ENCODE measurements at places on chromosomes 11 and 22.

DNA sequence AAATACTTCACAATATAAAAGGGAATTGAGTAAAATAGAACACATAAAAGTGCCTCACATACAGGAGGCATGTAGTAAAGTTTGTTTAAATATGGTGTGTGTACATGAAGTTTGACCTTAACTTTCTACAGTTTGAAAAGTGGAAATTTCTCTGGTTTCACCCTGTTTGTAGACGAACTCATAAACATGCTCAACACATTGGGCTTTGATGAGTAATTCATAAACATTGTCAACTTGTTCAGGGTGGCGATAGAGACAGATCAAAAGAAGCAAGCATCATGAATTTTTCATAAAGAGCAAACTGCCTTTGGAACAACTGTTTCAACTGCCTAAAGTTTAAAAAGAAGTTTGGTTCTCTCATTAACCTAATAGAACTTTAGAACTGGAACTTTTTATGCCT, 9.1 kb downstream of the SLN start:
- peak; percentile 17 for DNase-seq

GRCh38 chr11:90722552-90723190, 499.8 kb upstream of the CHORDC1 start:
- no peak for DNase-seq

GRCh38 chr11:36153551-36153950, 135.7 kb downstream of the COMMD9 start:
- no peak for DNase-seq

DNA sequence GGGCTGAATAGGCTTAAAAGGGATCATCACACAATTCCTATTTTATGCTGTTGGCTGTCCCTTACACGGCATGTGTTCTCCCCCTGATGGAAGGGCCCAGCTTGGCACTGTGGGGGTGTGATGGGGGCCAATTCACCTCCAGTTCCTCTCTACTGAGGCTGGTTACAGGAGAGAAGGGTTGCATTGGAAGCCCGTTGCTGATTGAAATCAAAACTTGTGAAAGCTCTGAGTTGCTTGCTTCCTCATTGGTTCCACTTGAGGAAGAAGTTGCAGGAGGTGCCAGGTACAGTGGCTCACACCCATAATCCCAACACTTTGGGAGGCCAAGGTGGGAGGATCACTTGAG, 13.3 kb upstream of the PRG2 start:
- no peak for DNase-seq

- peak; percentile 25 for DNase-seq
Measured at GRCh38 chr11:103359216-103359615, 250.0 kb downstream of the DYNC2H1 start.

DNA sequence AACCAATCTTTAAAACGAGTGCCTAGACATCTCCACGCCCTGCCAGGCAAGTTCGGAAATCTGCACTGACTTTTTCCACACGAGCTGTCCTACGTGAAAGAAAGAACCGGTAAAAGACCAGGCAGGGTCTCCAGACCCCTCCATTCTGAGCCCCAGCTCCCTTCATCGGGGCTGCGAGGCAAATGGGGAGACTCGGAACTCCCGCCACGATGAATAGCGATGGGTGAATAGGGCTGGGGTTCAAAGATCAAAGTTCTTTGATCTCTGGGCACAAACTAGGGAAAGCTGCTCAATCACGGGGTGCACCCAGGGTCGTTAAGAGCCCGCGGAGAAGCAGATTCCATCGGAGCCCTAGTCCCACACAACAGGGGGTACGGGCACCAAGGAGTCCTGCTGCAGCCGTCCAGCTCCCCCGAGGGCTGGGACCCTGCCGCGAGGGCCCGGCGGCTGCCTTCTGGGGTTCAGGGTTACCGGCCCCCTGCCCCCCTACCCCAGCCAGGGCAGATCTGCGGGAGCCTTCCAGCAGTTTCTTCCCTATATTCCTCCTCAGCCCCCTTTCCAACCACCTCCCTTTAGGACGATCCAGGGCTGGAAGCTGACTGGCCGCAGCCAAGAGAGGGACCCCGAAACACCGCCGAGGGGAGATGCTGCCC, 1.1 kb downstream of the LRP4 start:
- DNase-seq: no peak

GRCh38 chr11:74634537-74634936, 42.2 kb downstream of the POLD3 start:
- DNase-seq: peak; percentile 31

DNA sequence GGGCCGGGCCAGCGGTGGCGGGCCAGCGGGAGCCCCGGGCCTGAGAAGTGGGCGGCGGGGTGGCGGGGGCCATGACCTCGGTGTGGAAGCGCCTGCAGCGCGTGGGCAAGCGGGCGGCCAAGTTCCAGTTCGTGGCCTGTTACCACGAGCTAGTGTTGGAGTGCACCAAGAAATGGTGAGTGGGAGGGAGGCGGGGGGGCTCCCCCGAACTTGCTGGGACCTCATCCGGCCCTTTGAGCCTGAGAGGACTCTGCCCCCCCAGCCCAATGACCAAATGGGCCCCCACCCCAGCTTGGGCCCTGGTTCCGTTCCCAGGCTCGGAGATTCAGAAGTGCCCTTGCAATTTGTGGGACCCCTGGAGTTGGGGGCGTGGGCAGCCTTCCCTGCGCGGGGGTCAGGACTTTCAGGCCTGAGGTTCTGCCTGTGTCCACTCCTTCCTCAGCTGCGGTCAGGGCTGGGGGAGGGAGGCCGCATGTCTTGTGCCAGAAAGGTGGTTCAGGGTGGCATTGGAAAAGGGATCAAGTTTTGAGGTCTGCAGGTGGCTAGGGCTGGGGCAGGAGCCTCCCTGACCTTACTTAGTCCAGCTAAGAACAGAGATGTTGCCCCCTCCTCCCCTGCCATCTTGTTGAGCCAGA, 496 bp downstream of the EHBP1L1 start:
- no peak for DNase-seq

- peak; percentile 83 for DNase-seq
Measured at GRCh38 chr11:72041364-72042063, 38.8 kb downstream of the NUMA1 start.

GRCh38 chr22:46737105-46737975, 712 bp downstream of the CERK start:
- DNase-seq: no peak

- no peak for DNase-seq
Measured at GRCh38 chr22:45581549-45582080, 78.9 kb downstream of the FBLN1 start.

DNA sequence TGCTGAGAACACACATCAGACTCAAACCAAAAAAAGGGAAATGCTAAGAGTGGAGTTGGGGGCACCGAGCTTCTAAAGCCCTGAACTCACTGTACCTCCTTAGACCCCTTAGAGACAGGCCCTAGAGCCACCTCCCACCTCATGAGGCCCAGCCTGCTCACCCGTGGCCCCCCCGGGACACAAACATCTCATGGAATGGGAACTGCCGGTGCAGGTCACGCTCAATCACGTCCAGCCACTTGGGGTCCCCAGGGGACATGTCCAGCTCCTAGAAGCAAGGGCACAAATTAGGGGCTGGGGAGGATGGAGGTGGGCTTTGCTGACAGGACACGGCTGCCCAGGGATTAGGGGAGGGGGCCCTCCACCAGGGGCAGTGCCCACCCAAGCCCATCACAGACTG, 6.3 kb upstream of the CASTOR1 start:
- no peak for DNase-seq

DNA sequence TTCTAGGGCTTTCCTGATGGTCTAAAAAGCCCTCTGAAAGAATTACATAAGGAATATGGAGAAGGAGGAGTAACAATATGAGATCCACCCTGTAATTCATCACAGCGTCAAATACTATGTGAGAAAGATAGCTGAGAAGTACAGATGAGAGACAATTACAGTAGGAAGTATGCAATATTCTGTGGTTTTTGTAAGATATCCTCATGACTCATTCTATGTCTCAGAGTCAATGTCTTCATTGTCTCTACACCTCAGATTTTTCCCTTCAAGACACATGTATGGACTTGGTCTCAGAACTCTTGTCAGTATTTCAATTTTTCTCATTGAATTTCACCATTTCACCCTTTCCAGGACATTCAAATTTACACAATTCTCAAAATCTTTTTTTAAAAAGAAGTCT, 343.3 kb upstream of the CTSC start:
- peak; percentile 12 for DNase-seq

- DNase-seq: no peak
Measured at GRCh38 chr22:24091551-24092420, 80.7 kb downstream of the CABIN1 start.

DNA sequence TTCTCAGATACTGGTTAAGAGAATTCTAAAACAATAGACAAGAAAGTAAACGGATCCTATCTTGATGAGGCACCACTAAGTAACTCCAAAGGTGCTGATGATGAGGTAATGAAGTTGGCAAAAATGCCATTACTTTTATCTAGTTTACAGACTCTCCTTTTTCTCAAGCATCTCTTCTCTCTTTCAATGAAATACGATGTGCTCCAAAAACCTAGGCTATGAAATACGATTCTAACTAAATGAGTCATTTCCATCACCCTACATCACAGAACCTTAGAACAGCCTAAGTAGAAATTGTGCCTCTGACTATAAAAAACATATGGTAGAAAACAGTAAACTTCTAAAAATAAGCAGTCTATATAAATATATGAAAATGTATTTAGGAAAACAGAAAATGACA, 58.9 kb upstream of the ARHGAP32 start:
- DNase-seq: peak; percentile 10

GRCh38 chr11:45909594-45910475, 2.8 kb upstream of the FREY1 start:
- DNase-seq: no peak

DNA sequence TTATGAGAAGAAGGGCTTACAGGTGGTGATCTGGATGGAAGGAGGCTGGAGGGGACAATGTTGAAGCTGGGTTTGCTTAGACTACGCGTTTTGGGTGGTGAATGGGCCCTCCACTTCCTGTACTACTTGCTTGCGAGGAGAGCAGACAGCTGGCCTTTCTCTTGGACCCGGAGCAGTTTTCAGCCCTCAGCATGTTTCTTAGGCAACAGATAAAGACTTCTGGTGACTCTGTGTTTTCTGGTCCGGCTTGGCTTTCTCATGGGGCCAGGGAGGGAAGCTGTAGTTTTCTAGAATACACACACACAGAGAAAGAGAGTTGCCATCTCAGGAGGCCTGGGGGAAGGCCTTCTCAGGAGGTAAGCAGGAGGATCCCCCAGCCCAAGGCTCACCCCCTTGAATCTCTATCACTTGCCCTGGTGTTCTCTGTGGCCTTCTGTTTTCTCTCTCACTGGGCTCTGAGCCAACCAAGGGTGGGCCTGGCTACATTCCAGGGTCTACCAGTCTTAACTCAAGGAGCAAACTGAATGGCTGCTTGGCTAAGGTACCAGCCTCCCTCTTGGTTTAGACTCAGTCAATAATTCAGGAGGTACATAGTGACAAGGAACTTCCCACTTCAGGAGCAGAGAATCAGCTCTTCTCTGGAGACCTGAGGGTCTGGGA, 2.4 kb downstream of the CCS start:
- DNase-seq: peak; percentile 15

GRCh38 chr11:47127213-47127612, 49.5 kb downstream of the ARFGAP2 start:
- DNase-seq: no peak

- no peak for DNase-seq
Measured at GRCh38 chr22:39242595-39243438, 2.0 kb downstream of the PDGFB start.

GRCh38 chr11:124123622-124124021, 8.4 kb downstream of the VWA5A start:
- DNase-seq: no peak

DNA sequence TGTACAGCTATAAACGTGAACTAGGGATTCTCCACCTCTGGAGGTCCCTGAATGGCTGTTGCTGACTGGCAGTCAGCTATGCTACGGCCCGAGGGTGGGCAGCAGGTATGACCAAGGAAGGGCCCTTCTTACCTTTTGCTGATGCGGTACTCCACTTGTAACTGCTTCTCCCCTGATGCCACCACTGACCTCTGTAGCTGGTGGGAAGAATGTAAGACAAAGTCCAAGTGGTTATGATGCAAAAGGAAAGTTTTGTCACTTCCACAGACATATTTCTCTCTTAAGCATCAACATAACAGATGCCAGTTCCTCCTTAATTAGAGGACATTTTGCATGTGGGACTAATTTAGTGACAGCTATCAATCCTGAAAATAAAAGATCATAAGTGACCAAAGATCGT, 32.2 kb downstream of the P4HA3 start:
- DNase-seq: peak; percentile 62

GRCh38 chr11:118524757-118525470, 2.4 kb upstream of the TTC36 start:
- peak; percentile 42 for DNase-seq

DNA sequence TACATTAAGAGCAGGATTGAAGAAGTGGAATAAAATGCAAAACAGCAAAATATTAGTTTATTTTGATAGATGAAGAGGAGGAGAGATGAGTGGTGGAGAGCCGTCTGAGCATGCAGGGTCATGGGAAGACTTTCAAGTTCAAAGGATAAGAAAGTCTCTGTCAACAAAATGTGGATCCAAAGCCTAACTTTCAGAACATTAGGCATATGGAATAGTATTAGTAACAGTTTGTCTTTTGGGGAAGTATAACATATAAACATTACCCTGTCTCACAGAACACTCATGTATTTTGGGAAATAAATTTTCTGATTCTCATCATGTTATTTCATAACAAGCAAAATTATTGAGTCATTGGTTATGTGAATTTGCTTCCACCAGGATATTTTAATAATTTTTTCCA, 104.3 kb upstream of the CEP126 start:
- DNase-seq: no peak

DNA sequence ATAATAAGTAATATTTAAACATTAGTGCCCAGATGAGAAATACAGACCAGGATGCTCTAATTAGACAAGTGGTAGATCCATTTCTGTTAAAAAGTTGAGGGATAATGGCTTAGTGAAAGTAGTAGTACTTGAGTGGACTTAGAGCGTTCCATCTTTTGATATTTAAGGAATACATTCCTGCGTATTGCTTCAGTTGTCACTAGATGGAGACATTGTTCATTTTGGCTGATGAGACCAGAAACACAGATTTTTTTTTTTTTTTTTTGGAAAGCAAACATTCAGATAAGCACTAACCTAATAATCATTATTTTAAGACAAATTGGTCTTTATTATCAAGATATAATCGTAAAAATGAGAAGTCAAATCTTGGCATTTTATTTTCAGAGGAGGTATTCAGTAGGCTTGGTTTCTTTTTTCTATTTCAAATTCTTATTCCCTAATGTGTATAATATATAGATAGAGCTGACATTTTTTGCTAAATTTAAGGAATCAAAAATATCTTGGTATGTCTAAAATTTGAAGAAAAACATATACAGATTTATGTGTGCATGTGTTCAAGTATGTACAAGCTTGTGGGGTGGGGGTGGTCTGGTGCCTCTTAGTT, 92.9 kb downstream of the DYNC2H1 start:
- DNase-seq: peak; percentile 46
